ENCODE measurements at places on chromosomes 3 and 15. TPM values are rescaled to one million over a fixed set of nuclear protein-coding genes. Genes with fewer than 3 reads are reported as not detected.

LRRC34 gene
- 1.8 TPM for total RNA-seq

RPP25 gene
- 2.6 TPM for total RNA-seq

TSPAN3 gene
- 368 TPM for total RNA-seq

EPHB3 gene
- 6.9 TPM for total RNA-seq

ZNF619 gene
- 7.0 TPM for total RNA-seq

ATP8B4 gene
- 1.7 TPM for total RNA-seq

TMEM40 gene
- not detected for total RNA-seq

LMOD3 gene
- total RNA-seq: 0.07 TPM

ITPKA gene
- 0.91 TPM for total RNA-seq

ZNF592 gene
- 8.6 TPM for total RNA-seq

POPDC2 gene
- 0.33 TPM for total RNA-seq

C2CD4A gene
- 1.4 TPM for total RNA-seq

MYO5C gene
- total RNA-seq: 0.07 TPM

ALPK3 gene
- total RNA-seq: 26.4 TPM

CCR9 gene
- total RNA-seq: not detected

XCR1 gene
- not detected for total RNA-seq

SEMA6D gene
- total RNA-seq: 4.4 TPM

CCR8 gene
- not detected for total RNA-seq

LAMB2 gene
- total RNA-seq: 2,279 TPM

SLC38A3 gene
- total RNA-seq: not detected

SV2B gene
- total RNA-seq: under 0.01 TPM

TLR9 gene
- 0.23 TPM for total RNA-seq

NR2E3 gene
- 0.20 TPM for total RNA-seq

MYZAP gene
- total RNA-seq: 0.07 TPM

ZBBX gene
- total RNA-seq: 0.20 TPM

NMB gene
- total RNA-seq: 4.9 TPM

ERICH6 gene
- 0.03 TPM for total RNA-seq

LPP gene
- total RNA-seq: 102 TPM

CEMIP gene
- total RNA-seq: 994 TPM

ZNF660 gene
- 2.2 TPM for total RNA-seq

VEPH1 gene
- total RNA-seq: 72.0 TPM

SPINT1 gene
- total RNA-seq: 0.36 TPM

POLQ gene
- total RNA-seq: 1.3 TPM

GP5 gene
- total RNA-seq: 0.69 TPM

SLC35G2 gene
- 10.1 TPM for total RNA-seq

CDHR4 gene
- 0.07 TPM for total RNA-seq

IL20RB gene
- 0.98 TPM for total RNA-seq

NMNAT3 gene
- total RNA-seq: 0.46 TPM

CACNA2D2 gene
- total RNA-seq: 0.07 TPM

BNC1 gene
- 0.91 TPM for total RNA-seq

RBPMS2 gene
- 0.07 TPM for total RNA-seq

PDZRN3 gene
- 26.0 TPM for total RNA-seq

PLS1 gene
- 1.7 TPM for total RNA-seq

CDC25A gene
- total RNA-seq: 2.3 TPM

TCTA gene
- total RNA-seq: 27.7 TPM

ACOX2 gene
- total RNA-seq: 22.9 TPM

TMPRSS7 gene
- not detected for total RNA-seq

GOLGA8S gene
- 0.10 TPM for total RNA-seq

CYP1A2 gene
- total RNA-seq: not detected
